ENCODE measurements at places on chromosomes 11 and 22. TPM values are rescaled to one million over a fixed set of nuclear protein-coding genes. Genes with fewer than 3 reads are reported as not detected.

The KRTAP5-9 gene
- 1.0 TPM for polyA plus RNA-seq

The PRR5L gene
- polyA plus RNA-seq = 2.3 TPM

The RIMBP3B gene
- not detected for polyA plus RNA-seq

The MMP13 gene
- not detected for polyA plus RNA-seq

The FAM227A gene
- polyA plus RNA-seq = 0.77 TPM

The HYLS1 gene
- polyA plus RNA-seq = 2.3 TPM

The NAALAD2 gene
- 1.6 TPM for polyA plus RNA-seq

The CTSF gene
- polyA plus RNA-seq = 43.2 TPM

The TECTA gene
- polyA plus RNA-seq = 0.46 TPM

The MAPK12 gene
- polyA plus RNA-seq = 6.9 TPM

The NNMT gene
- polyA plus RNA-seq = 101 TPM

The HOATZ gene
- not detected for polyA plus RNA-seq

The TREH gene
- polyA plus RNA-seq = 3.8 TPM

The CASP5 gene
- polyA plus RNA-seq = not detected

The RAB36 gene
- polyA plus RNA-seq = 7.3 TPM

The ADAMTS15 gene
- polyA plus RNA-seq = 1.2 TPM

All from pancreas (tissue), 10 donors.